ENCODE measurements at places on chromosomes 11 and 22.

DNA sequence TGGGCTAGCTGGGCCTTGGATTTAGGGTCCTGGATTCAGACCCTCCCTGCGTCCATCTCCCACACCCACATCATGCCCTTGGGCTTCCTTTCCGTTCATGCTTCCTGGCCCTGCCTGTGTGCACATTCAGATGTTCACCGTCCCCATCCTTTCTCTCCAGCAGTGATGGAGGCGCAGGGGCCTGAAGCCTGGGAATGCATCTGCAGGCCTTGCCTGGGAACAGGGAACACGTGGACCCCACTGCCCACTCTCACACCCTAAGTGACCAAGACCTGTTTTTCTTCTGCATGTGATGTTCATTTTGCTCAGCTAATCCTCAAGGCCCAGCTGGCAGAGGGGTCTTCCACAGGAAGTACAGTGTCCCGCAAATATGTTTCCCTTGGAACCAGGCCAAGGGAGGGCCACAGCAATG, 91.6 kb upstream of the PARVA start:
- DNase-seq: no peak

GRCh38 chr11:70521475-70522308, 123.4 kb downstream of the CTTN start:
- DNase-seq: no peak

DNA sequence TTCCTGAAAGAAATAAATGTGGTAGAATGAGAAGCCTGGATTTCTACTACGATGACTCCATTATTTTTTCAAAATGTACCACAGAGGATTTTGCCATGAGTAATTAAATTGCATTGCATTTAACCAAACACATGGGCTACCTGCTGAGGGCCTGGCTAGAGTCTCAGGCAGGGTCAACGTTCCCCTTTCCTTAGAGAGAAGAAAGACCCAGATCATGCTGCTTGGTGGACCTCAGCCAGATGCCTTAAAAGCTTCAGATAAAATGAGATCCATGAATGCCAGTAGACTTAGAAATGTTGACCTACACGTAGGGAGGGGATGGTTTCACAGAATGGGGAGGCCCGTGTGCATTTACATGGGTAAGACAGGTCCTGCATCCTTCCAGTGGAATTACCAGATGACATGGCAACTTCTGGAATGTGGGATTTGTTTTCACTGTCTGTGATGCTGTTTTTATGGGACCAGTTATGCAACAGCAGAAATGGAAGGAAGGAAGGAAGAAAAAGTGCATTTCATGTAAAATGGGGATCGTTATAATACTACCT, 1069.4 kb downstream of the NTM start:
- no peak for DNase-seq

DNA sequence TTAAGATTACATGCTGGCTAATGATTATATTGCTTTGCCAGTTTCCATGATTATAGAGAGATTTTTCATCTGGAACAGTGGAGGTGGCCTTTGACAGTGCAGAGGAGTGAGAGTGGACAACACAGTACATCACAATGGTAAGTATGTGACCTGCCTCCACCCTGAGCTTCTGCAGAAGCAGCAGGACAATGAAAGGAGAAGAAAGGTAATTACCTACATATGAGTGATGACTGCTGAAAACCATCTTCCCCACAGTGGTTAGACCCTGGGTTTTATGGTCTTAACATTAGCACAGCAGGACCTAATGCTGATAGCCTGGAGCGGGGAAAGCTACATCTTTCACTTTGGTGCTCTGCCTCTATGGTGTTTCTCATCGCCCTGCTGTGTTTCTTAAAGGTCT, 454.7 kb upstream of the DDI1 start:
- DNase-seq: no peak

DNA sequence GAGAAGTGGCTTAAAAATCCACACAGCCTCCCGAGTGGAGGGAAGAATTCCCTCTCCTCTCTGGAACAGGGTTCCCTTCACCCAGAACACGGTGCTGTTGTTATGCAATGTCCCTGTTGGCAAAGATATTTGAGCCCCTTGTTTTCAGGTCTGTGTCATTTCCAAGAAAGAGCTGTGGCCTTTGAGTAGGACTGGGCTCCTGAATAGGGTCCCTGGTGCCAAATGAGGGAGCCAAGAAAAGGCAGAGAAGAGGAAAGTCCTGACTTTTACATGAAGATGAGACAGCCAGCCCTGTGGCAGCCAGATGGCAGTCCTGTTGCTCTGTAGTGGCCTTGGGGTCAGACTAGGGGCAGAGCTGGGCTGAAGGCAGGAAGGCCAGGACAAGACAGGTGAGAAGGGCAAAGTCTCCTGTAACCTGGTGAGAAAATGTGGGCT, 51.2 kb upstream of the ELF5 start:
- no peak for DNase-seq

DNA sequence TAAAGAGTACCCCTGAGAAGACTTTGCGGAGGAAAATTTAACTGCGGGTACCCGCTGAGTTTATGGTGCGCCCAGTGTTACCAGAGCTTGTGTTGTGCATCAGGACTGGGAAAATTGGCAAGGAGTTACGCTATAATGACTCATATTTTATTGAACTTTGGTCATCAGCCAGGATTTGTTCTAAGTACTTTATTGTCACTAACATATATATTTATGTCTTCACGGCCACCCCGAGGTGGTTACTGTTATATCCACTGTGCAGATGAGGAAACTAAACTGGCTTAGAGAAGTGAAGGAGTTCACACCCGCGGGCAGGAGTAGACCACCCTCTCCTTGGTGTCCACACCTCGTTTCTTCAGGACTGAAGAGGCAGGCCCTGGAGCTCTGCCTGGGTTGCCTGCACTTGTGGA, 667 bp downstream of the ACCS start:
- no peak for DNase-seq

DNA sequence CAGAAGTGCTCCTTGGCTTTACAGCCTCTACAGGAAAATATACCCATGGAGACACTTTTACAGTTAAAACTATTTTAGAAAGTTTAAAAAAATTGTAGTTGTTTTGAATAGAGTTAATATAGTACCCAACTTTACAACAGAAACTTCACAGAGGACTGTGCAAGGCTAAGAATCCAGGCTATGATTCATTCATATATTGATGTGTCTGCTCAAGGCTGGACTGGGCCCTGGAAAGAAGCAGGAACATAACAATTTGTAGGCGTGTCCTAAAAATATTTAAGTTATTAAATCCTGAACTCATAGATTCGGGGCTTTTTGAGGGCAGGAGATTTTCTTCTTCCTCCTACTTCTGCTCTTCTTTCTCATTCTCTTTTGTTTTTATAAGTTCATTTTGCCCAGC, 291.5 kb upstream of the CCDC179 start:
- DNase-seq: no peak

DNA sequence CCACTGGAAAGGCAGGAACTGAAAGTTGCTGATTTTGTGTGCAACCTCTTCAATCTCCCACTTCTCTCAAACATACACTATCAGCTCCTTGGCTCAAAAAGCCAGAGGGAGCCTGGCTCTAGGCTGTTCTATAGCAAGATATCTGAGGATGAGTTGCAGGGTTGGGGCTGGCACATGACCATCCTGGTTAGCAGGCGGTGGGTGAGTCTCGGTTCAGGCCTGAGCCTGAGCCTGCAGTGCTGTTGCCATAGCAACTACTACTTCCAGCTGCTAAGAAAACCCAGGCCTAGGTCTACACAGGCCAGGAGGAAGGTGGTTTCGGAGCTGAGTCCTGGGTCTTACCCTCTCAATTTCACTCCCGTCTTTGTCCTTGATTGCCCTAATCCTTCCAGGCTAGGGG, 39.0 kb downstream of the CWC15 start:
- no peak for DNase-seq

- DNase-seq: no peak
Measured at GRCh38 chr11:112797648-112798293, 163.4 kb upstream of the NCAM1 start.

- DNase-seq: no peak
Measured at GRCh38 chr22:48721395-48721669, 1106.3 kb downstream of the BRD1 start.

- no peak for DNase-seq
Measured at GRCh38 chr11:114308689-114309089, 12.5 kb downstream of the NNMT start.

- no peak for DNase-seq
Measured at GRCh38 chr22:23153994-23154393, 8.7 kb downstream of the RAB36 start.

DNA sequence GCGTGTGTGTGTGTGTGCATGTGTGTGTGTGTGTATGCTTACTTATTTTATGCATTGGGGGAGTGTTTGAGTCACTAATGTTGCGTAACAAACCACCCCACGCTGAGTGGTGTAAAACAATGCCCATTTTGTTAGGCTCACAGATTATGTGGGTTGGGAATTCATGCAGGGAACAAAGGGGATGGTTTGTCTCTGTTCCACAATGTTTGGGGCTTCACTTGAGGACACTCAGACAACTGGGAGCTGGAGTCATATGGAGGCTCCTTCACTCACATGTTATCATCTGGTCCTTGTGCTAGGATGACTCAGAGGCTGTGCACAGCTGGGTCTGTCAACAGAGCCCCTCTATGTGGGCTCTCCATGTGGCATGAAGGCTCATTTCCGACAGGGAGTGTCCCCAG, 51.3 kb upstream of the LARGE1 start:
- no peak for DNase-seq

- no peak for DNase-seq
Measured at GRCh38 chr11:111908639-111909305, 2.8 kb downstream of the CRYAB start.

All from activated CD4-positive, alpha-beta T cell treated with anti-CD3 and anti-CD28 coated beads for 24 hours (primary cell).